ENCODE measurements at places on chromosomes 12 and 14.

- H3K36me3 ChIP-seq = peaks cover 1% of the 10 kb centered on the region
- peaks cover 15% of the 10 kb centered on the region for H3K27me3 ChIP-seq
- peak overlapping the region; percentile 37 for H3K4me3 ChIP-seq
- peak; percentile 21 for DNase-seq
- peak overlapping the region; percentile 18 for H3K27ac ChIP-seq
These were observed 14.3 kb upstream of the OTUB2 start for GRCh38 chr14:94011795-94012194.

DNA sequence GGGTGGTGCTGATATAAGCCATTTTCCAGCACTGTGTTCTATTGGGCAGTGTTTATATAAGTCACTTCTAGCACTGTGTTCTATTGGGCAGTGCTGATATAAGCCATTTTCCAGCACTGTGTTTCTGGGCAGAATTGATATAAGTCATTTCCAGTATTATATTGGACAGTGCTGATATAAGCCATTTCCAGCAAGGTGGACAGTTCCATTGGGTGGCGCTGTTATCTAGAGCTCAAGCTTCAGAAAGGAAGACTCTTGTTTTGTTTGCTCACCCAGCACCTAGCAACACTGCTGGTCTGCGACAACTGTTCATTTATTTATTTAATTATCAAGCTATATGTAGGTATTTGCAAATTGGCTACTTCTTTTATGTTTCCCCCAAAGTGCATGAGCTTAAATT is 690.3 kb downstream of the AACS start:
- H3K4me1 ChIP-seq = no peaks in the 10 kb centered on the region
- DNase-seq = no peak
- no peak overlapping the region for H3K27ac ChIP-seq
- H3K4me3 ChIP-seq = no peak overlapping the region
- H3K36me3 ChIP-seq = no peaks in the 10 kb centered on the region
- no peaks in the 10 kb centered on the region for H3K27me3 ChIP-seq

GRCh38 chr14:101965770-101966722 is 1.7 kb downstream of the DYNC1H1 start:
- H3K27ac ChIP-seq = peak overlapping the region; percentile 87
- DNase-seq = no peak
- H3K27me3 ChIP-seq = peaks cover 2% of the 10 kb centered on the region

- no peak overlapping the region for H3K27ac ChIP-seq
- peaks cover 5% of the 10 kb centered on the region for H3K36me3 ChIP-seq
- H3K4me1 ChIP-seq = peaks cover 34% of the 10 kb centered on the region
- H3K27me3 ChIP-seq = peaks cover 6% of the 10 kb centered on the region
- peak; percentile 40 for DNase-seq
These were observed 89.8 kb downstream of the CRADD start for GRCh38 chr12:93766796-93767523.

DNA sequence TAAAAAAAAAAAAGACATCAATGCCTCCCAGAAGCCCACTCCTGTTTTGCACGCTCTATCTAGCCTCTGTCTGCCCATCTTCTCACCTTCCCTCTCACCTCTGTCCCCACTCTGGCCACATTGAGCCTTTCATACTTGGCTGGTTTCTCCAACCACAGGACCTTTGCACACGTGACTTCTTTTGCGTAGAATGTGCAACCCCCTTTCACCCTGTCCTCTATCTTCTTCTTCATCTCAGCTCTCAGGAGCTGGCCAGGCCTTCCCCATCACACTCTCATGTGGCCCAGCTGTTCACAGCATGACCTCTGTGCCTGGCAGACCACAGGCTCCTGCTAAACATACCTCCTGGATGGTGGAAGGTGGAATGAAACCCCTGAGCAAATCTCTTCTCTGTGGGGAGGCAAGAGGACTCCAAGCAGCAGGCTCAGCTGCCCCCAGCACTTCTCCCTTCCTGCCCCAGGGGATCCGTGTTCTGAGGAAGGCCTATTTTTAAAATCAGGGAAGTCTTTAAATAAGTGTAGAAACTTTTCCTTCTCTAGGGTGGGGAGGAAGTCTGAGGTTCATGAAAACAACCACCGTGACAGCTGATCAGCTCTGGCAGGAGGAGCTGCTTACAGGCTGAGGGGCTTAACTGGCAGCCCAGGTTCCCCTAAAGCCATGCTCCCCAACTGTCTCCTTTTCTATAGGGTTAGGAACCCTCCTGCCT is 11.6 kb downstream of the HVCN1 start:
- peaks cover 47% of the 10 kb centered on the region for H3K4me1 ChIP-seq
- no peak overlapping the region for H3K4me3 ChIP-seq
- no peaks in the 10 kb centered on the region for H3K27me3 ChIP-seq
- no peak overlapping the region for H3K27ac ChIP-seq
- no peak for DNase-seq
- H3K36me3 ChIP-seq = peaks cover 31% of the 10 kb centered on the region
